Hematopoietic multipotent progenitor cell treated with erythropoietin and hydrocortisone succinate and interleukin-3 and kit ligand, for 17 days (in vitro differentiated cells): ENCODE measurements at places on chromosomes 6 and 20.

- no peak for DNase-seq
These were observed 12.6 kb upstream of the UBR2 start for GRCh38 chr6:42551217-42551616.

DNA sequence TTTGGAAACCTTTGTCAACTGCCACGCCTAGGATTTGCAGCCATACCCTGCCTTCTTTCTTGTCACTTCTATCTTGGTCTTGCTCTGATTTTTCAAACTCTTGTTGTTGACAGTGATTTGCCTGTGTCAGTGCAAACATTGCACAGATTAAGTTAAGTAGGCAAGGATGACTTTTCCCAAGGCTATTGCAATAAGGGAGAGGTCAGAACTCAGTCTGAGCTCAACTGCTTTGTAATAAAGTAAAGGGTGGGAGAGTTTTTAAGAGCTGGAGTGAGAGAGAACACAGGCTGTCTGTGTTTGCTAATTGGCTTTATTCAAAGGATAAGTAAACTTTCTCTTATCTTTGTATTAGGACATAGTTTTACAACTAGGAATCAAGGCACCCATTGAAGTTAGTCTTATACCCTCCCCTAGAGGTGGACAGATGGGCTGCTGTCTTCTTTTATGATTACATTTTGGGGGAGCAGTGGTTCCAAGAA lies 448.6 kb downstream of the PHF3 start:
- no peak for DNase-seq

DNA sequence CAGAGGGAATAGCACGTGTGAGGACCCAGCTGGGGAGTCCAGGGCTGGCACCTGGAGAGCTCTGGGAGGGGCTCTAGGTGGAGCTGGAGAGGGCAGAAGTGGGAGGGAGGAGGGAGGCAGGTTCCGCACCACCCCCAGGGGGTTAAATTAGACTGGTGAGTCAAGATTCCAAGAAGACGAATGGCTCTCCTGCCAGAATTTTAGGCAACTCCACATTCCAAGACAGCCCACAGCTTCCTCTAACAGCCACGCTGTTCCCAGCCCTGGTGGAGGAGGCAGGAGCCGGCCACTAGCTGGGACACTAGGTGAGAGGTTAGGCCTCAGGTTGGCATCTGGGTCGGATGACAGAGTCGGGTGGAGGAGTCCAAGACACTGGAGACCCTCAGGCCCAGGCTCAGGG lies 60.2 kb downstream of the TFAP2C start:
- DNase-seq: no peak

DNA sequence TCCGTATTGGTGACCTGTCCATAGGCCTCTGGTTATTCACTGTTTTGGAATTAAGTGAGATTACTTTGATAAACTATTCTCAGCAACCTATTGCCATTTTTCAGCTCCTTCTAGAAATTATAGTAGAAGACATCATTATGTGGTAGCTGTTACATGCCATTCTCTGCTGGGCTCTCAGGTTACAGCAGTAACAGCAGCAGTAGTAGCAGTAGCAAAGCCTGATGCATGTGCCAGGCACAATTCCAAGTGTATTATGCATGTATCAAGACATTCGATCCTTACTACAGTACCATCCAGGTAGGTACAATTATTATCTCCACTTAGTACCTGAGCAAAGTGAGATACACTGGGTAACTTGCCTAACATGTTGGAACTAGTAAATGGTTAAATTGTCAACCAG lies 74.3 kb downstream of the RPS12 start:
- DNase-seq: no peak

DNA sequence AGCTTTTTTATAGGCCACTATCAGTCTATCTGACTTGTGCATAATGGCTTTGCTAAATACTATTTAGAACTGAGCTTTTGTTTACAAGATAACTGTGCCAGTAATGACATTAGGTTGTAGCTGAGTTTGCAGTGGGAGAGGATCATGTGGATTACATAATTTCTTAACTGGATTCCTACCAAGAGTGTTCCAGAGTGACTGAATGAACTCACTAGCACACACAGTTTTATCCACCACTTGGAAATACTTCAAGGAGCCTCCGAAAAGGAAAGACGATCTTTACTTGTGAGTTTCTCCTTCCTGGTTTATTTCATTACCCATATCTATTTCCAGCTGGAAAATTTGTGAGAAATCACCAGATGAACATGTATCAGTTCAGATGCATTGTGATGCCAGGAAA lies 10.9 kb upstream of the SYNE1 start:
- no peak for DNase-seq

GRCh38 chr20:44732327-44732726 lies 13.3 kb upstream of the KCNK15 start:
- DNase-seq: no peak

- no peak for DNase-seq
These were observed 143.4 kb upstream of the PHACTR1 start for GRCh38 chr6:12572896-12573827.

DNA sequence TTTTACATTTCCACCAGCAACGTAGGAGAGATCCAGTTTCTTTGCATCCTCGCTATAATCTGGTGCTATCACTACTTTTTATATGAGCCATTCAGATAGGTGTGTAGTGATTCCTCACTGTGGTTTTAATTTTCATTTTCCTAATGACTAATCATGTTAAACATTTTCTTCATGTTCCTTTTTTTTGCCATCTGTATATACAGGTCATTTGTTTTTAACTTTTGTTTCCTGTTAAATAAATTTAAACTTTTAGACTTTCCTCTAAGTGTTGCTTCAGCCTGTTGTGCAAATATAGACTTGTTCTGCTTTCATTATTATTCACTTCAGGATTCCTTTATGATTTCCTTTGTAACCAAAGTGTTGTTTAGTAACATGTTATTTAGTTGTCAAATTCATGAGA lies 697.4 kb downstream of the PTPRT start:
- DNase-seq: no peak

DNA sequence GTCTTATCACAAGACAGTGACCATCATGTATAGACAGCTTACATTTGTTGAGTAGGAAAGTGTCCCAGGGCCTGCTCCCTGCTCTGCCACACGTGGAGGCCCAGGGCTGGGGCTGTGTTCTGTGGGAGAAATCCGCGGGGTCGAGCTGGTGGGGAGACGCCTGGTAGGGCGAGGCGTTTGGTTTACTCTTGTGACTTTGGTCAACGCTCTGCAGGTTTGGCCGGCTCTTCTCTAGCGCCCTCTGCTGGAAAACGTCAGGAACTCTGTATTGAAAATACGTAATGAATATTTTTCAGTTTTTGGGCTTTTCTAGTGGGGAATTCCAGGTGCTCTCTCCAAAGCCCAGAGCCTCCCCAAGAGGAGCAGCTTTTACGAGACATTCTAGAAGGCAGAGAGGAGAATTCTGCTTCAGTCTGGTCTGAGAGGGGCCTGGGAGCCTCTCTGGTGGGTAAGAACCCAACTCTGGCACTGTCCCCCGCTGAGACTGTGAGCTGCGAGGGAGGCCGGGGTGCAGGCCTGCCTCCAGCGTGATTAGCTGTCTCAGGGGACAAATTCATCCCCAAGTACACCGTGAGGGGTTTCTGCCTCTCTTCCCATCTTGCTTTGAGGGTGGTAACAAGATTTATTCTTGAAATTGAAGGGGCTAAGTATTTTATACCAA lies 112.6 kb upstream of the RALGAPA2 start:
- peak; percentile 47 for DNase-seq

- no peak for DNase-seq
These were observed 142.6 kb upstream of the TAB2 start for GRCh38 chr6:149174962-149175361.

GRCh38 chr6:88361298-88361697 lies 195.2 kb upstream of the CNR1 start:
- no peak for DNase-seq

GRCh38 chr6:83633609-83634008 lies 75.3 kb downstream of the SNAP91 start:
- no peak for DNase-seq

DNA sequence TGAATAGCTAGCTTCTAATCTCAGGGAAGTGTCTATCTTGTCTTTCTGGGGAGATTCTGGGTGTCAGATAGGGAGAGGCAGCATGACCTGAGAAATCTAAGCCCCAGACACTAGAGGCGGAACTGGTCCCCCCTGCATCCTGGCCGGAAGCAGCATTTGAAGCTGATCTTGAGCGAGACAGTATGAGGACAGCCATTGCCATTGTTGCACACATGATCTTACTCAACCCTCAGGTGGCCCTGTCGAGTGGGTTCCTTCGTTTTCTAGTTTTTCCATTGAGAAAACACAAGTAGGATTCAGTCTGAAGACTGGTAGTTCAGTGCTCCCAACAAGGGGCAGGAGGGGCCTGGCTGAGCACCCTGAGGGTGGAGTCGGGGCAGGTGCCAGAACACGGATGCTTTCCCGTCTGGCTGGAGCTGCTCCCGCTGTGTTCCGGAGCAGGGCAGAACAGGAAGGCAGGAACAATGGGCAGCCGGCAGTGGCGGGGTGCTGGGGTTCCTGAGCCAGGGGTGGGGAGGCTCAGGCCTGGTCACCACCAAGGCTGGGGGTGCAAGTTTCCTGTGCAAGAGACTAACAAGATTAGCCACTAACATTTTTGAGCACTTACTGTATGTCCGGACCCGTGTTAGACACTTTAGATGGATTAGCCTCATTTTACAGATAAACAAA lies 7.9 kb upstream of the SDCBP2 start:
- DNase-seq: no peak

DNA sequence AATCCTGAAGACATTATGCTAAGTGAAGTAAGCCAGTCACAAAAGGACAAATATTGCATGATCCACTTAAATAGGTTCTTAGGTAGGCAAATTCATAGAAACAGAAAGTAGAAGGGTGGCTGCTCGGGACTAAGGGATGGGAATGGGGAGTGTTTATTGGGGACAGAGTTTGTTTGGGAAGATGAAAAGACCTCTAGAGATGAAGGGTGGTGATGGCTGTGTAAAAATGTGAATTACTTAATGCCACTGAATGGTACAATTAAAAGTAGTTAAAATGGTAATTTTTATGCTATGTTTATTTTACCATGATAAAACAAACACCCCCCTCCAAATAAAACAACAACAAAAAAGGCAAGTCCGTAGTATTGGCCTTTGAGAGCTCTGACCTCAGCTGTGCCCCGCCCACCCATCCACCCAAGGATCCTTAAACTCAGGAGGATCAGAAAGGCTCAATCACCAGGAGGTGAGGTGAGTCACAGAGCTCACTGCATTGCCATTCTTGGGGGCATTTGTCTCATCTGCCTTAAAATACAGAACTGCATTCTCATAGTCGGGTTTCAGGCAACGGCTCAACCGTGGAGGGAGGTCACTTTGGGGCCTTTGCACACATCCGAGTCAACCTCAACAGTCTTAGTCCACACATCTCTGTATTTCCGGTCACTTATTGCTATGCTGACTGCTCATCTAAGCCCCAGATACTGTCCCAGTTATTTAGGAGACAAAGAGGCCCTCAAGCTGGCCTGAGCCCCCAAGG lies 96.7 kb downstream of the SLC22A23 start:
- no peak for DNase-seq

DNA sequence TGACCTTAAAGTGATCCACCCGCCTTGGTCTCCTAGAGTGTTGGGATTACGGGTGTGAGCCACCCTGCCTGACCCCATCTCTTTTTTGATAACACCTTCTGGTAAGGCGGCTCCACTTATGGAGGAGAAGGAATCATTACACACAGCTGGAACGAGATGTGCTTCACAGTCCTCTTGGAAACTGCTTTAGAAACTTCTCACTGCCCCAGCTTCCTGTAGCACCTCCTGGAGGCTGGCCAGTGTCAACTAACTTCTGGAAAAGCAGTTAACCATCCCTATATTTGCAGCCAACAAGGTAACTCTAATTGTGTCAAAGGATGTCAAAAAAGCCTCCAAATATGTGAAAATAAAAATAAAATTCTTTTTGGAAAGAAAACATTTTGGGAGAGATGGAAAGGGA lies 48.8 kb upstream of the BCLAF1 start:
- no peak for DNase-seq

- DNase-seq: no peak
These were observed 124.2 kb upstream of the FAM83B start for GRCh38 chr6:54722328-54722727.

DNA sequence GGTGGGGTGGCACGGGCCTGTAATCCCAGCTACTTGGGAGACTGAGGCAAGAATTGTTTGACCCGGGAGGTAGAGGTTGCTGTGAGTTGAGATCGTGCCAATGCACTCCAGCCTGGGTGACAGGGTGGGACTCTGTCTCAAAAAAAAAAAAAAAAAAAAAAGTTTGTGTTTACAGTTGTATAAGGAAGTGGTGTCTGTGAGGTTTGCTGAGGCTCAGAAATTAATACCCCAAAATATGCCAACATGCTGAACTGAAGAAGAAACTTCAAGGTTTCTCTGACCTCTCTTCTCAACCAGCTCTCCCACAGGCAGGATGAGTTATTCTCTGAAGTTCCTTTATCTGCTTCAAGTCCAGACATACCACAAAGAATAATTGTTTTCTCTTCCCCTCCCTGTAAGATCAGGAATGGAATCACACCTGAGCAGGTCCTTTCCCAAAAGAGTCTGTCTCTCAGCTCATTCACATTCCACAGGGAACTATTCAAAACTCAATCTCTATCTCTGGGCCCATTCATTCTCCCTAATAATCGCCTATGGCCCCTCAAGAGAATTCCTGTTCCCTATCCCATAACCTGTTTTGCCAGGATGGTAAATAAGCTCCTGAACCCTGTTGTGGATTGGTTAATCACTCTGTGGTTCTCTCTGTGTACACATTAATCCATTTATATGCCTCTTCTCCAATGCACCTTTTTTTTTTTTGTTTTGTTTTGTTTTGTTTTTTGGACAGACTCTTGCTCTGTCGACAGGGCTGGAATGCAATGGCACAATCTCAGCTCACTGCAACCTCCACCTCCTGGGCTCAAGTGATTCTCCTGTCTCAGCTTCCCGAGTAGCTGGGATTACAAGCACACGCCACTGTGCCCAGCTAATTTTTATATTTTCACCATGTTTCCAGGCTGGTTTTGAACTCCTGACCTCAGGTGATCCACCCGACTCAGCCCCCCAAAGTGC lies 17.4 kb upstream of the KIFC1 start:
- DNase-seq: no peak

- no peak for DNase-seq
These were observed 4.5 kb downstream of the DSP start for GRCh38 chr6:7546020-7546369.

DNA sequence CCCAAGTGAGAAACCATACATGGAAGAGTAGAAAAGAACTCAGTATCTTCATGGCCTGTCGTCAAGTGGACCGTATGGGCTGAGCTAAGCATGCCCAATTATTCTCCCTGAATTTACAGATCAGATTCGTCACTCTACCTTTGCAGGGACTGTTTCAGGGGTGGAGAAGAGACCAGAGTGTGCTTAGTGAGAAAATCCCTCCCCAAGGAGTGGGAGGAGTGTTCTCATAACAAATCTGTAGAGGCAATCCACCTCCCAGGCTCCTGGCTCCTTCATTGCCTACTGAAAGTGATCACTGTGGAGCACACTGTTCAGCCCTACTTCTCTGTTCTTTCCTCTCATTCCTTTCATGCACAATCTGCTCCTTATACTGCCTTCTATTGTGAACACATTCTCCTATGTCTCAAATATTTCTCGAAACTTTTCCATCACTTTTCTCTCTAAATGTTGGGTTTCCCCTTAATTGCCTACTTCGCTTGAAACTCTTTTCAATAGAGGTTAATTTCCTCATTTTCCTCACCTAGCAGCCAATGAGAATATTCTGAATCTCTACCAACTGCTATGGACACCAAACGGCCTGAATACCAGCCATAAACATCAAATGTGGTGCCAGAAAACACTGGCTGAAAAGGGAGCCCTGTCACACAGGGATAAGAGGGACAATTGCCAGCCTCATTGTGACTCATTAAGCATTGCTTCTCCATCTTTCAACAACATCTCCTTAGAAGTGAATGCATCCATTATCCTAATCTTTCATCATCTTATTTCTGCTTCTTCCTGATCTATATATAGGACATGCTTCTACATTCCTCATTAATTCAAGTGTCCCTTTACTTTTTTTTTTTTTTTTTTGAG lies 398.3 kb downstream of the UTRN start:
- DNase-seq: no peak
